ENCODE measurements at places on chromosomes 7 and 10. TPM values are rescaled to one million over a fixed set of nuclear protein-coding genes. Genes with fewer than 3 reads are reported as not detected.

The NCF1 gene
- total RNA-seq: not detected

The AGBL3 gene
- 1.6 TPM for total RNA-seq

The TACR2 gene
- total RNA-seq: not detected

The UBE2D1 gene
- total RNA-seq: 12.3 TPM

The GFRA1 gene
- total RNA-seq: 1.6 TPM

The PRKAR2B gene
- total RNA-seq: 37.6 TPM

The LRRD1 gene
- total RNA-seq: under 0.01 TPM

The NEBL gene
- total RNA-seq: 4.7 TPM

The CD36 gene
- 288 TPM for total RNA-seq

The SLC39A12 gene
- not detected for total RNA-seq

The PPP1R9A gene
- total RNA-seq: 15.9 TPM

The HDAC9 gene
- 26.3 TPM for total RNA-seq

The ELMO1 gene
- total RNA-seq: 72.2 TPM

The AKR1B15 gene
- not detected for total RNA-seq

The HOXA7 gene
- 1.5 TPM for total RNA-seq

The CRTAC1 gene
- 3.1 TPM for total RNA-seq

The ECHS1 gene
- 71.9 TPM for total RNA-seq

The TMEM273 gene
- total RNA-seq: 68.0 TPM

The SSC4D gene
- total RNA-seq: 0.44 TPM

The CDC14C gene
- not detected for total RNA-seq

The ZNF800 gene
- total RNA-seq: 15.0 TPM

The PODXL gene
- 189 TPM for total RNA-seq

The GHRHR gene
- not detected for total RNA-seq

The KNDC1 gene
- total RNA-seq: under 0.01 TPM

The JAKMIP3 gene
- total RNA-seq: not detected

The CCDC3 gene
- 1.5 TPM for total RNA-seq

The HABP2 gene
- not detected for total RNA-seq

The GIMAP5 gene
- total RNA-seq: 150 TPM

The VWC2 gene
- not detected for total RNA-seq

The ITGB8 gene
- 0.32 TPM for total RNA-seq

The ZMIZ1 gene
- total RNA-seq: 6.5 TPM

The OR13A1 gene
- not detected for total RNA-seq

The CFAP43 gene
- under 0.01 TPM for total RNA-seq

The JAZF1 gene
- total RNA-seq: 2.9 TPM

The DPYSL4 gene
- 7.9 TPM for total RNA-seq

The PGAM2 gene
- total RNA-seq: not detected

The H2BK1 gene
- total RNA-seq: not detected

The HTR7 gene
- total RNA-seq: under 0.01 TPM

The VCL gene
- 80.1 TPM for total RNA-seq

The PLEKHA1 gene
- 23.6 TPM for total RNA-seq
